ENCODE measurements at places on chromosomes 6 and 20.

GRCh38 chr6:170043150-170043819, 247.6 kb downstream of the DLL1 start:
- DNase-seq = no peak

DNA sequence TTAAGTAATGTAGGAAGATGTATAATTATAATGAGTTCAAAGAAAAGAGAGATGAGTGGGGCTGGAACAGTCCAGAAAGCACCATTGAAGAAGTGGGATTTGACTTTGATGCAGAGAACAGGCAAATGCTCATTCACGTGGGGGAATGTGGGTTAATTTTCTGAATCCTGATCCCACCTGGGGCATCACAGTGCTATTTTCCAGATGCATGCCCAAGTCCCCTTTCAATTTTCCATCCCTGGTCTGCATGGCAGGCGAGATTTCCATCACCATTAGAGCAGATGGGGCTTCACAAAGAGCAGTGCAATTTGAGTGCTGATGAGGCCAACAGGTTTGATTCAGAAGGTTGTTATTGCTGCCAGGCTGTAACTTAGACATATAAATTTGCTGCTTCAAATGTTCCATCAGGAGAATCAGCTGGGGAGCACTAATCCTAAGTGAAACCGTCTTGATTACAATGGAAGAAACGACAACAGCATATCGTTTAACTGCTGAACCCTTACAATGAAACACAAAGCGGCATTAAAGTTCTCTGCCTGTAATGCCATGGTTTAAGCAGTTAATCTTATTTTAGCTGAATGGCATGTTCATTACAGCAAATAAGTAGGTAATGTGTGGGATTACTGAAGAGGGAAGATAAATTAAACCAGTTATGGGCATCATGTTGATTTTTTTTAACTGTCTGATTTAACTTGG, 45.2 kb downstream of the OSTM1 start:
- peak; percentile 52 for DNase-seq

GRCh38 chr20:47691625-47692024, 93.7 kb downstream of the SULF2 start:
- DNase-seq = no peak

DNA sequence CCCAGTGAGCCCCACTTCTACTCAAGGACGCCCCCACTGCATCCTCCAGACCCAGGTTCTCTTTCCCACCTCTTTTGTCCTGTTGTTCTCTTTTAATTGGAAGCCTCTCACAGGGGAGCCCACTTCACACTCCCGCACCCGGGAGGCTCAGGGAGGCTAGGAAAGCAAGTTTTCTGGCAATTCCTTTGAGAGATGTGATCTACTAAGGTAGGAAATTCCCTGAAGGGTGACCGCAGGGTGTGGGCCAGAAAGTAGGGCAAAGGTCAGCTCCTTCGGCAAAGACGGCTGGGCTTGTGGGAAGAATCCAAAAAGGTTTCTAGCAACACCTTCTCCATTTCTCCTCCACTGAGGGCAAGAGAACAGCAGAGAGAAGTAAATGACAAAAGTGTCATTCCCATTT, 98.1 kb upstream of the PTPN1 start:
- no peak for DNase-seq

- no peak for DNase-seq
Measured at GRCh38 chr20:24339210-24339641, 130.2 kb upstream of the SYNDIG1 start.

All from WERI-Rb-1 (cell line).